ENCODE measurements at places on chromosomes 3 and 15.

GRCh38 chr15:64774629-64775493, 528 bp downstream of the RBPMS2 start:
- peak; percentile 50 for ATAC-seq

DNA sequence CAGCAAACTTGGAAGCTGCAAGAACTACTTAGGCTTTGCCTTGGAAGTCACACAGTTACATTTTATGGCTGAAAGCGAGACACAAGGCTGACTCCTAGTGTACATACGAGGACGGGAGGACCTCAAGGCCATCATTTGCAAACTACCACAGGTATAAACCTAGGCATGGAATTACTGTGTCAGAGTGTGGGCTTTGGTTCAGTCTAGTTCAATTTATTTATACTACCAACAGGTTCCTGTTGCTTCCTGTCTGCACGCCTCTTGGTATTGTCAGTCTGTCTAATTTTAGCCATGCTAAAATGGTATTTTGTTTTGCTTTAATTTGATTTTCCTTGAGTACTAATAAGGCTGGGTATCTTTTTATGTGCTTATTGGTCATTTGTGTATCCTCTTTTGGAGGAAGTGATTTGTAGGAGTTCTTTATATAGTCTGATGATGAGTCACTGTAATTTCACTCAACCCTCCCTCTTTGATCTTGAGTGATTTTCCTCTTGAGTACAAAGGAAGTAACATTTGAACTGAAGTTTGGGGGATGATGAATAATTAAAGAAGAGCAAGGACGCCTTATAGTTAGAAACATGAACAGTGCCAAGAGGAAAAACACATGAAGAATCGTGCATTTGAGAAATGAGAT, 8.2 kb downstream of the ANKRD34C start:
- ATAC-seq: no peak

- ATAC-seq: no peak
Observed at GRCh38 chr3:52468336-52468735, 12.9 kb downstream of the NISCH start.

DNA sequence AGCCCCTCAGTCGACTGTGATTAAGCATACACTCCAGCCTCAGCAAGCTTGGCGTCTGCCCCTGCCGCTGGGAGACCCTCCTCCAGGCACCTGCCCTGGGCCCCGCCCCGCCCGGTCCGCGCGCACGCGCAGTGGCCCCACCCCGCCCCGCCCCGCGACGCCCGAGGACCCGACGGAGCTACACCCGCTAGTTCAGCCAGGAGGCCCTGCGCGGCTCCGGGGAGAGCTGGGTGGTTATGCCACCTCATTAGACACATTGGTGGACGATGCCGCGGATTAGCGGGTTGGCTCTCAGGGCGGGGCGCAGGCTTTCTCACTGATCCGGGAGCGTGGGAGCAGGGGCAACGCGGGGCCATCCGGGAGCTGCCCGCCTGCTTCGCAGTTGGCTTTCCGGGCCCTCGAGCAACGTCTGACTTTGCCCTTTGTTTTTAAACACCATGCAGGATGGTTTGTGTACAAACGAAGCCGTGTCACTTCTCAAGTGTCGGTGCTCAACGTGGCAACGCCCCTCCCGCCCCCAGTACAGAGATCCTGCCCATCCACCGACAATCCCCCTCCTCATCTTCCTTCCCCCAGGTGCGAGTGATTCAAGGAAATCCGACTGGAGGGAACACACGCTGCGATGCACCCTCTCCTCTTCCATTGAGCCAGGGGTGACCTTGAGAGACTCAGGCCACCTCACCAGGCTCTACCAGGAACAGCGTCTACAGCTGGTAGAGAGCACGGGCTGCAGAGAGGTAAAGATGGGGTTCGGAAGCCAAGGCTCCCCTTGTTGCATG, 109.3 kb downstream of the SHQ1 start:
- peak; percentile 77 for ATAC-seq

DNA sequence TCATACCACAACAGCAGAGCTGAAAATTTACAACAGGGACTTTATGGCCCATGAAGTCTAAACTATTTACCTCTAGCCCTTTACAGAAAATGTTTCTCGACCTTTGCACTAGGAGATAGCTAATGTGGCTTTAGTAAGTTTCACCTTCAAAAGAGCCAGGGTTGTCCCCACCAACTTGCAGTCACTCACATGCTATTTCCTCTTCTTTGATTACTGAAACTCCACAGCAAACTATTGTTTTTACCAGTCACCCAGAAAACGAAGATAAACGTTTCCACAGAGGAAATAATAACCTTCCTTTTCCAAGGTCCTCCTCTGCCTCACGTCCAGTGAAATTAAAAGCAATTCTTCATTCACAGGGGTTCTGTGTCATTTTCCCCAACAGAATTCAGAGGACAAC, 48.2 kb downstream of the WWTR1 start:
- ATAC-seq: peak; percentile 52

DNA sequence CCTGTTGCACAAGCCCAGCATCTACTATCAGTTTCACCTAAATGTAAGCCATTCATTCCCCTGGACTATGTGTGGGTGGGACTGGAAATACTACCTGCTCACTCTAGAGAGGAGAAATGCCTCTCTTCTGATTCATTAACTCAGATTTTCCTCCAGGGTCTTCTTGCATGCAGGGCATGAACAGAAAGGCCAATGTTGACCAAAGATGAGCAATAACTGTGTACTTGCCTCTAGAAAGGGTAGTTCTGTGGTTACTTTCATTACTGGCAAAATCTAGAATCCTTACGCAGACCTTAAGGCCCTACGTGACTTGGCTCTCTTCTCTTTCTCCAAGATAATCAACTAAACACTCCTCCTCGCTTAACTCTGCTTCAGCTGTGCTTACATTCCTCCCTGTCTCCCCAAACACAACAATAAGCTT, 81.4 kb upstream of the PSMD6 start:
- ATAC-seq: peak; percentile 68

- no peak for ATAC-seq
Observed at GRCh38 chr3:126683069-126683468, 21.0 kb upstream of the CHCHD6 start.

DNA sequence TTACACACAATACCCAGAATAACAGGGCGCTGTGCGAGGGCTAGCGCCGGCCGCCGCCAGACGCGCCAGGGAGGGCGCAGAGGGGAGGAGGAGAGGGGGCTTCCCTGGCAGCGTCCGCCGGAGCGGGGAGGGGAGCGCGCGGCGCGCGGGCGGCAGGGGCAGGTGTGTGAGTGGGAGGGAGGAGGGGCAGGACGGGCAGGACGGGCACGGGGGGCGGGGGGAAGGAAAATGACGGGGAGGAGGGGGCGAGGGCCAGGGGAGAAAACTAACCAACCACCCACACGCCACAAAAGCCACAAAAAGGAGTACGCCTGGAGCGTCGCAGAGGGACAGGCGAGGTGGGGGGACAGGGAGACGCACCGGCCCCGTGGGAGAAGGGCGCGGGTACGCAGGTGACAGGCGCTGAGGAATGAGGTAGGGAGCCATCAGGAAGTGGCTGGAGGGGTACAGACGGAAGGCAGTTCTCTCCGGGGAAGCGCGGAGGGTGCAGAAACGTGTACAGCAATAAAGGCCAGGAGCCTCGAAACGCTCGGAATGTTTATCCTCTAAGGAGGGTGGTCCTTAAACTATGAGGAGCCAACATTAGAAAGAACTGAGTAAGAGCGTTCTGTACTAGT, 610 bp upstream of the SATB1 start:
- ATAC-seq: peak; percentile 68

DNA sequence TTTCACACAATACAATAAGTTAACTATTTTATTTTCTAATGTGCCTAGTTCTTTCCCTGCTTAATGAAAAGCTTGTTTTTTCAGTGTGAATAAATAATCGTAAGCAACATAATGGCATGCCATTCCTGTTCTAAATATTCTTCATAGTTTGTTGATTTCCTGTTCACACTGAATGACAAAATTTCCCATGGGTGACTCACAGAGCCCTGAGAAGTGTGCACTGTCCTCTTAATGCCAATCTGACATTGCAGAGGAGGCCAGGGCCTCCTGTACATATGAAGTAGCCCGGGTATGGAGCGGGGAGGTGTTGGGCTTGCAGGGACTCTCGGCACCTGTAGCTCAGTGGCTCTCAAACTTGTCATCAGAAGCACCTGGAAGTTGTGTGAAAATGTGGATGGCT, 24.3 kb downstream of the CCR3 start:
- ATAC-seq: no peak

Data from stimulated activated memory B cell treated with anti-CD40 and anti-IgM and Interleukin-4, amounts not matched to agents 10 μg/mL and 1 μg/mL and 100 μg/mL, for 72 hours (primary cell).